ENCODE measurements at places on chromosomes 12 and 14. TPM values are rescaled to one million over a fixed set of nuclear protein-coding genes. Genes with fewer than 3 reads are reported as not detected.

The BCL11B gene
- 66.2 TPM for total RNA-seq

The TAPBPL gene
- total RNA-seq: 53.0 TPM

The SLC11A2 gene
- total RNA-seq: 38.2 TPM

The DIO3 gene
- total RNA-seq: not detected

The SUPT16H gene
- 151 TPM for total RNA-seq

The APOLD1 gene
- 7.2 TPM for total RNA-seq

The C12orf54 gene
- total RNA-seq: not detected

The GLT8D2 gene
- total RNA-seq: 0.40 TPM

The DERA gene
- 22.3 TPM for total RNA-seq

The GLT1D1 gene
- total RNA-seq: 0.12 TPM

The AVPR1A gene
- total RNA-seq: not detected

The OR6C2 gene
- total RNA-seq: not detected

The M6PR gene
- total RNA-seq: 206 TPM

The GPRC5A gene
- total RNA-seq: not detected

The CACNA2D4 gene
- 8.2 TPM for total RNA-seq

The RERGL gene
- not detected for total RNA-seq

The LTA4H gene
- total RNA-seq: 42.4 TPM

The MMP17 gene
- total RNA-seq: not detected

The BCL2L14 gene
- total RNA-seq: 12.2 TPM

The TMEM179 gene
- total RNA-seq: not detected

The MYH6 gene
- total RNA-seq: 1.0 TPM

The CISTR gene
- not detected for total RNA-seq

The RFX4 gene
- not detected for total RNA-seq

The TMEM233 gene
- not detected for total RNA-seq

The AMN gene
- total RNA-seq: 0.35 TPM

The CLMN gene
- total RNA-seq: 0.91 TPM

The GPD1 gene
- total RNA-seq: not detected

The DPF3 gene
- 12.2 TPM for total RNA-seq

The FLVCR2 gene
- total RNA-seq: 5.8 TPM

The GOLT1B gene
- total RNA-seq: 36.8 TPM

The OLR1 gene
- not detected for total RNA-seq

The LALBA gene
- total RNA-seq: not detected

The RFLNA gene
- total RNA-seq: not detected

The USP44 gene
- total RNA-seq: 11.1 TPM

The HRK gene
- total RNA-seq: not detected

The EFS gene
- total RNA-seq: not detected

The TESPA1 gene
- total RNA-seq: 65.9 TPM

The KRT7 gene
- total RNA-seq: 4.7 TPM

The NYNRIN gene
- total RNA-seq: 0.05 TPM

The VSX2 gene
- not detected for total RNA-seq

The KRT77 gene
- not detected for total RNA-seq

The TCTN1 gene
- total RNA-seq: 5.5 TPM

The ADAM21 gene
- total RNA-seq: not detected

The CPSF2 gene
- 107 TPM for total RNA-seq

The ERBB3 gene
- 0.94 TPM for total RNA-seq
